ENCODE measurements at places on chromosomes 16 and 17.

DNA sequence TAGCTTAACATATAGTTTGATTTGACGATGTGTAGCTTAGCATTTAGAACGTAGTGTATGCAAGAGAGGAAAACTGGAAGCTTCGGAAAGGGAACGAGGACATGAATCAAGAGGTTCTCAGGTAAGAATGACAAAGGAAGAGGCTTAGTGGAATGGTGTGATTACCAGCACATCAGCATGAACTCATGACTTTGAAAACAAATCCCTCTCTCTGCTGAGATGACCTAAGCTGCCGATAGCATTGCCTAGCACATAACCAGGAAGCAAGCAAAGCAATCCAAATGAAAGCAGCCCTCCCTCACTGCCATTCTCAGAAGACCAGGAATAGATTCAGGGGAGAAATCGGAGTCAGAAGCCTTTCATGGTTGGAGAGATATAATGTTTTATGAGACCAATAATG, 51.3 kb upstream of the CCL1 start:
- no peak for DNase-seq

- DNase-seq, result no peak
Measured at GRCh38 chr16:87582216-87582965, 19.9 kb upstream of the JPH3 start.

GRCh38 chr17:82528484-82529265, 9.1 kb downstream of the FOXK2 start:
- peak; percentile 32 for DNase-seq

DNA sequence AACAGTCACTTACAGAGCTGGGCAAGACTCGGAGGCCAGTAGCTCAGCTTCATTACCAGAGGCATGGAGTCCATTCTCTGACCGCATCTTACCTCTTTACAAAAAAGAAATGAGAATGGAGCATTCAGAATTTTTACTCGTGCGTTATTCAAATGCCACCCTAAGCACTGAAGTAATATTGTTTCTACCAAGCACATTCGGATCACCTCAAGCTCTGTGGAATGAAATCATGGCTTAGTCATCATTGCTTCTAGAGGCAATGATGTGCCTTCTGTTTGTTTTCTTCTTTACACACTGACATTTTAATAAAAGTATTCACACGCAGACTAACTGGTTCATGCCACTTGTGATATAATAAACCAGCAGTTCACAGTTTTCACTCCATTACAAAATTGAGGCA, 206.8 kb downstream of the PHKB start:
- no peak for DNase-seq

DNA sequence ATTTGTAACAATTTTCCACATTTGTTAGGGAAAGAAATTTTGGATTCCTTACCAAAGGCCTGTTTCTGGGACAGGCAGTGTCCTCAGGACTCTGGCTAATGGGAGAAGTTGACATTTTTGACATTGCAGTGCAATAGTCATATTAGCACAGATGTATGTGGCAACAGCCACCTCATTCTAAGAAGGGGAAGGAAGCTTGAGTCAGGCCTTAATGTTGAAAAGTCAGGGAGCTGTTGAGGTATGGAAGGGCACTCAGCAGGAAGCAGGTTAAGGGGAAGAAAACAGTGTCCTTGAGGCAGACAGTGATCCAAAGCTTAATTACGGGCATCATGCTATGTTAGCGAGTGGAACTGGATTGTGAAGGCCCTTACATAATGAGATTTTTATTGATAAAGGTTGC, 20.9 kb downstream of the AKTIP start:
- no peak for DNase-seq

DNA sequence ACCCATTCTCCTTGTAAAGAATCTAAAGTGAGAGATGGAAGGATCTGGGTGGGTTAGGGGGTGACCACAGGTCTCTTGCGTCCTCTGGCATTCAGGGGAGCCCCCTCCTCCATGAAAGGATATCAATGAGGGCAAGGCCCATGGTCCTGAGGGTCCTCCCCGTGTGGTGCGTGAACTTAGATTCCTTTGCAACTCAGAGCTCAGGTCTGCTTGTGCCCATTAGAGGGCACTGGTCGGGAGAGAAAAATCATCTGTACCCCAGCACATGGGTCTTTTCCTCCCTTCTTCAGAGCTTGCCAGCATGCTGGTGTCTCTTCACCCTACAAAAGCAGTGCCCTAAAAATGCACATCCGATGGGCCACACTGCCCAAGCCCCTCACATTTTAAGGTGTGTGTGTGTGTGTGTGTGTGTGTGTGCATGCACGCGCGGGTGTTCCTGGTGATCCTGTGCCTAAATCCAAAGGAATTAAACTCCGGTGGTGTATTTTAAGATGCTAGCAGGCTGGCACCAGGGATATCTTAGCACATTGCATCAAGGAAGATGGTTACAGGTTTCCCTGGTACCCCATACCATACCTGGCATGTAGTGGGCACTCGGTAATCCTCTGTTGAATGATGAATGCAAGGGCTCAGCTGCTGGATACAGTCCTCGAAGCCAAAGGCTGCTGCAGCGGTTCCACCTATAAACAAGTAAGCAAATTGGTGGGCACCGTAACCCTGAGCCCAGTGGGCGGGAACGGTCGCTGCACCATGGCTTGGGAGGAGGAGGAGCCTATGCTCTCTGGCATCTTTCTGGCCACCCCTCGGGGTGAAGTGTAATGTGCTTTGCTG, 4.7 kb downstream of the C1QTNF1 start:
- DNase-seq, result peak; percentile 35

- no peak for DNase-seq
Measured at GRCh38 chr16:49899991-49900695, 44.2 kb upstream of the ZNF423 start.

DNA sequence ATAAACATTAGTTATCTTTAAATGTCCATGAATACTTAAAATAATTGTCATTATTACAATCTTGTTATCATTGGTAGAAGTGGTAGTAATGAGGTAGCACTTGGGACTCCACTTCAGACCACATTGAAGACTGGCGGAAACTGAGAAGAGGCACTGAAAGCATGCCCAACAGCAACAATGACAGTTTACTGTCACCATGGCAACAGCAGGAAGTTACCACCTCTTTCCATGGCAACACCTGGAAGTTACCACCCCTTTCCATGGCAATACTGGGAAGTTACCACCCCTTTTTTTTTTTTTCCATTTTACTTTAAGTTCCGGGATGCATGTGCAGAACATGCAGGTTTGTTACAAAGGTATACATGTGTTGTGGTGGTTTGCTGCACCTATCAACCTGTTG, 494.9 kb upstream of the RBFOX1 start:
- no peak for DNase-seq

DNA sequence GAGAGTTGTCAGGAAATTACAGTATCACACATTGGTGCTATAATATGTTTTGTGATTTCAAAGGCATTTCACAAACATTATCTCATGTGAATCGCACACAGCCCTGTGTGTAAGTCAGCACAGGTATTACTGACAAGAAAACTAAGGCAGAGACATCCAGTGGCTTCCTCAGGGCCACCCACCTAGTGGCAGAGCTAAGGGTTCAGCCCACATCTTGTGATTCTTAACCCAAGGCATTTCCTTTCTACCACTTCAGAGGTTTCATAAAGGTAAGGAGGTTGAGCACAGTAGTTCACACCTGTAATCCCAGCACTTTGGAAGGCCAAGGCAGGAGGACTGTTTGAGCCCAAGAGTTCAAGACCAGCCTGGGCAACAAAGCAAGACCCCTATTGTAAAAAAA, 58.2 kb downstream of the STX8 start:
- no peak for DNase-seq

DNA sequence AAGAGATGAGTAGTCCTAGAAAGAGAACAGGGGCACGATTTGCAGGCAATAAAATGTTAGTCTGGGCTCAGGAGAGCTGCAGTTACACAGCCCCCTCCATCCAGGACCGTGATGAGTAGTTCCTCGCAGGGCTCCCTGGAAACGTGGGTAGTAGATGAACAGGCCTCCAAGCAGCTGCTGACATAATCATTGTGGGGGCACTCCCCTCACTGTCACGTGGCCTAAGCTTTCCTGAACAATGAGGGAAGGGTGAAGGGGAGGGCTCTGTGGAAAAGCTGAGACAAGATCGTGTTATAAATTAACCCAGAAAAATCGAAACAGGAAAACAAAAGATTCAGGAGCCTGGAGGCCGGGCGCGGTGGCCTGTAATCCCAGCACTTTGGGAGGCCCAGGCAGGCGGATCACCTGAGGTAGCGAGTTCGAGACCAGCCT, 1.3 kb upstream of the PER1 start:
- DNase-seq, result peak; percentile 18

DNA sequence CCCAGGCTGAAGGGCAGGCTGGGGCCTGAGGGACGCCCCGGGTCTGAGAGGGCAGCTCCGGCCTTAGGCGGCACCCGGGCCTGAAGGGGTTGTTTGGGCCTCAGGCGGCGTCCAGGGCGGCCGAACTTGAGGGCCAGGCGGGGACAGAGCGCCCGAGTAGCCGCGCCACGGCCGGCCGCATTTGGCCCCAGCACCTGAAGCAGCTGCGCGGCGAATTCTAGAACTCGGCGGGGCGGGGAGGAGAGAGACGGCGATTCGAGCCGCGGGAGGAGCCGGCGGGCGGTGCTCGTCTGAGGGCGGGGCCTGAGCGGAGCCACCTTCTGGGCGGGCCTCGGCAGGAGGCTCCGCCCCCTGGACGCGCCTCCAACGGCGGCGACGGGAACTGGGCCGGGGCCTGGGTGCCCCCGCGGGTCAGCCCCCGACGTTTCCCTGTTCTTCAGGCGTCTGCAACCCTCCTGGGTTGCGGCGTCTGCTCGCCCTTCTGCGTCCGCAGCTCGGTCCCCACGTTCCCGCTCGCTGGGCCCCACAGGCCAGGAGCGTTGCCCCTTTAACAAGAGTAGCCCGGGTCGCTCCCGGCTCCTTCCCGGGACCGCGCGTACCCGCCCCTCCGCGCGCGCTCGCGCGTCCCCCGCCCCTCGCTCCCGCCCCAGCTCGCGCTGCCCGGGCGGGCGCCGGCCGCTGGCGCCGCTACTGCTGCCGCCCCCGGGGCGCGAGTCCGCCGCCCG, at the start of the genes INCA1 and KIF1C:
TSS of gene INCA1 (minus strand) at position 221 of the 725 bp plus-strand sequence. CDS start 3,085 bp downstream, outside the sequence.
TSS of gene KIF1C (plus strand) at position 649 of the 725 bp plus-strand sequence. CDS start 2,297 bp downstream, outside the sequence.
- DNase-seq, result peak; percentile 83

DNA sequence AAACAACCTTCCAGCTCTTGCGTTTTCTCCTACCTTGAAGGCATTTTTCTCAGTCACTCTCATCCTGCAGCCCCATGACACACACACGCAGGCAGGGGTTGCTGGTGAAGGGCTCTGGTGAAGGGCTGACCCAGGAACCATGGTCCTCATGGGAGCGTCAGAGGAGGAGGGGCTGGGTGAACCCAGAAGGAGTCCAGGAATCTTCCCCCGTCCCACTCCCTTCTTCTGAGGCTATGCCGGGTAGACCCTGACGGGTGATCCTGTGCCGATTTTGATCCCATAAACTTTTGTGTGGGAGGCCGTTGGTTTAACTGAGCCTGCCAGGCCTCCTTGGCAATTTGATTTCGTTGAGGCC, 278.4 kb upstream of the FOXF1 start:
- no peak for DNase-seq

DNA sequence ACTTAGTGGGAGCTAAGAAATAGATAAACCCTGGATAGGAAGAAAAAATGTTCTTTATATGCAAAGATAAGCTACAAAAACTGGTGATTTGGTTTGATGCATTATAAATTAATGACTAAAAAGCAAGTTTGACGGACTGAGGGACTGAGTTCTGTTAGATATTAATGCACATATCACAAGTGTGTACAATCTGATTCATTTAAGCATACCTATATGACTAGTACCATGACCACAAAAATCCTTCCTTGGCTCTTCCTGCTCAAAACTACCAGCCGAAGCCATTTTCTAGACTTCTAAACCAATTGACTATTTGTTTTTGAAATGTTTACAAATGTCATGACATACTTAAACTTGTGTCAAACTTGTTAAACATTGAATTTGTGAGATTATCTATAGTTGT, 374.5 kb upstream of the MON1B start:
- no peak for DNase-seq

- peak; percentile 72 for DNase-seq
Measured at GRCh38 chr17:46991617-46992016, 12.6 kb upstream of the RPRML start.

DNA sequence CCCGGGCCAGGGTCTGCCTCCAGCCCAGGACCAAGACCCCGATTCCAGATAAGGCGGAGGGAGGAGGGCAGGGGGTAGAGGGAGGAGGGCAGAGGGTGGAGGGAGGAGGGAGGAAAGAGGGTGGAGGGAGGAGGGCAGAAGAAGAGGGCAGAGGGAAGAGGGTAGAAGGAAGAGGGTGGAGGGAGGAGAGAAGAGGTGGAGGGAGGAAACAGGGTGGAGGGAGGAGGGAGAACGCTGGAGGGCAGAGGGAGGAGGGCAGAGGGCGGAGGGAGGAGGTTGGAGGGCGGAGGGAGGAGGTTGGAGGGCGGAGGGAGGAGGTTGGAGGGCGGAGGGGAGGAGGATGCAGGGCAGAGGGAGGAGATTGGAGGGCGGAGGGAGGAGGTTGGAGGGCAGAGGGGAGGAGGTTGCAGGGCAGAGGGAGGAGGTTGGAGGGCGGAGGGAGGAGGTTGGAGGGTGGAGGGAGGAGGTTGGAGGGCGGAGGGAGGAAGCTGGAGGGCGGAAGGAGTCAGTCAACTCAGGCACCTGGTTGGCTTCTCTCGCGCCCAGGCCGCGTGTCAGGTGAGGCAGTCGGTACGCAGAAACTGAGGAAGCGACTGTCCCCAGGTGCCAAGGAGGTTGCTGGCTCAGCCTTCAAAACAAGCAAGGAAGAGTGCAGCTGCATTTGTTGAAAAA, 65.2 kb downstream of the KLHDC4 start:
- DNase-seq, result no peak

DNA sequence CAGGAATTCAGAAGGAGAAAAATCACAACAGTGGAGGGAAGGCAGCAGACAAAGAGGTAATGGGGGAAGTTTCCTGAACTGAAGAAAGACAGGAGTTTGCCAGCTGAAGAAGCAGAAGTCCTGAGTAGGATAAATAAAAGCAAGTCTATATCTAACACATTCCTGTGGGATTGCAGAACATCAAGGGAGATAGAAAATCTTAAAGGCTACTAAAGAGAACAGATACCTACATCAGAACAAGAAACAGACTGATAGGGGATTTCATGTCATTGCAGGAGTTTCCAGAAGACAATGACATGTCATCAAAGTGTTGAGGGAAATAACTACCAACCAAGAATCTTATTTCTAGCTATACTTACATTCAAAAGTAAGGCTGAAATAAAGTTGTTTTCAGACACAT, 21.3 kb upstream of the CRYBA1 start:
- no peak for DNase-seq

- DNase-seq, result peak; percentile 43
Measured at GRCh38 chr17:27782791-27783206, 17.5 kb downstream of the NOS2 start.

DNA sequence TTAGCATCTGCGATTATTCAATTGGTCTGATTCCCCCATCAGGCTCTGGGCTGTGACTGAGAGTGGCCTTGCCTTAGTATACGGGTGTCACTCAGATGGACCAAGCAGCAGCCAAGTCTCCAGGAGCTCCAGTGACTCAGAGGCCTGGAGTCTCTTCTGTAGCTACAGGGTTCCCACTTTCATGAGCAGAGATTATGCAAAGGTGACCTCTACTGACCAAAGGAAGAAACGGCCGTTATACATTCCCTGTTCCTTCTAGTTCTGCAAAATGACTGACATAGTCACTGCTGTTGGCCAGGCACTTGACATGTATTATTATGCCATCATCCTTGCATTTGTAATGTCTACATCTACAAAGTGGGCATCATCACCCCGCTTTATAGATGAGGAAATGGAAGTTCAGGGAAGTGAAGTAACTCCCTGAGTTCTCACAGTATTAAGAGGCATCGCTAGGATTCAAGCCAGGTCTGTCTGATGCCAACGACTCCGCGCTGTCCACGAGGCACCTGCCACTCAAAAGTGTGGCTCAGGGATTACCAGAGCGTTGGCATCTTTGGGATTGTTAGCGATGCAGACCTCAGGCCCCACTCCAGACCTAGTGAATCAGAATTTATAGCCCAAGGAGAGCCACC, 23.3 kb downstream of the SLC38A7 start:
- peak; percentile 36 for DNase-seq
